Activated naive CD8-positive, alpha-beta T cell treated with anti-CD3 and anti-CD28 coated beads, Interleukin-2, amount 10 ng/mL, durations not matched to agents 7 days and 5 days (primary cell): ENCODE measurements at places on chromosomes 16 and 17.

GRCh38 chr17:65587534-65588180, 26.2 kb upstream of the AXIN2 start:
- H3K27me3 ChIP-seq = no peaks in the 10 kb centered on the region
- H3K4me3 ChIP-seq = no peak overlapping the region
- no peaks in the 10 kb centered on the region for H3K36me3 ChIP-seq

GRCh38 chr16:68734782-68735181, 2.3 kb upstream of the CDH1 start:
- peaks cover 32% of the 10 kb centered on the region for H3K27me3 ChIP-seq
- H3K27ac ChIP-seq = no peak overlapping the region
- no peak overlapping the region for H3K4me3 ChIP-seq
- peaks cover 5% of the 10 kb centered on the region for H3K4me1 ChIP-seq
- DNase-seq = no peak

- no peak overlapping the region for H3K4me3 ChIP-seq
- DNase-seq = no peak
These were observed 796 bp downstream of the HOXB3 start for GRCh38 chr17:48589060-48589830.

DNA sequence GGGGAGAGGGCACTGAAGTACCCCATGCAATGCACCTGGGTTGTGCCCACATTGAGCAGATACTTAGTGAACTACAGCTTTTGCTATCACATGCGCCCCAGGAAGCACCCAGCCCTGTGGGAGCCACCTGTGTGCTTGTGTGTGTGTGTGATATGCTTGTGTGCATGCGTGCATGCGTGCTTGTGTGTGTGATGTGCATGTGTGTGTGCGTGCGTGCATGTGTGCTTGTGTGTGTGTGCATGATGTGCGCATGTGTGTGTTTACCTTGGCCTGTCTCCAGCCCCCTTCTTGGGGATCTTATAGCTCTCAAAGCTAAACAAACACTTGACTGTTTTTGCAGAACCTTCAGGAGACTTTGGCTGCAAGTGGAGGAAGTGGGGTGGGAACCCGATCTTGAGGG, 841 bp downstream of the C16orf89 start:
- DNase-seq = no peak
- H3K27me3 ChIP-seq = peaks cover 2% of the 10 kb centered on the region
- no peaks in the 10 kb centered on the region for H3K36me3 ChIP-seq
- no peak overlapping the region for H3K4me3 ChIP-seq
- H3K27ac ChIP-seq = no peak overlapping the region

- H3K27me3 ChIP-seq = no peaks in the 10 kb centered on the region
- H3K4me1 ChIP-seq = peaks cover 16% of the 10 kb centered on the region
- H3K36me3 ChIP-seq = peaks cover 25% of the 10 kb centered on the region
- DNase-seq = no peak
- H3K4me3 ChIP-seq = peak overlapping the region; percentile 100
These were observed 2.2 kb upstream of the ALDOA start for GRCh38 chr16:30063278-30063892.

DNA sequence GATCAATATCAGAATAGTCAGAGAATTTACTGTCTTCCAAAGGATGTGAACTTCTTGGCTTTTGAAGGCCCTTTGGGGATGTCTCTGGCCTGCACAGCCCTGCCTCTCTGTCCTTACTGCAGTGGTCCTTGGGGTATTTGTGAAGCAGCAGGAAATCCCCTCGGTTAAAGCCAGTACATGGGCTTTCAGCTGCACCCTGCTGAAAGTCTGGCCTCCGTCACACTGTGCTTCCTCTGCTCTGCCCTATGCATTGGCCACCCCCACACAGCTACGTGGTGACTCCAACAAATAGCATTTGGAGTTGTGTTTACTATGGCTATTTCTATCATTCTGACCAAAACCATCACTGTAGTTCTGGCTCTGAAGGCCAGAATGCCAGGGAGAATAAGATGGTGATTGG, 21.2 kb downstream of the SYCE1L start:
- DNase-seq = no peak
- no peak overlapping the region for H3K4me3 ChIP-seq
- H3K27ac ChIP-seq = no peak overlapping the region
- H3K27me3 ChIP-seq = no peaks in the 10 kb centered on the region
- peaks cover 4% of the 10 kb centered on the region for H3K4me1 ChIP-seq

- no peak overlapping the region for H3K27ac ChIP-seq
- peaks cover 8% of the 10 kb centered on the region for H3K4me1 ChIP-seq
- peak; percentile 80 for DNase-seq
- peaks cover 6% of the 10 kb centered on the region for H3K27me3 ChIP-seq
These were observed 3.9 kb downstream of the GLIS2 start for GRCh38 chr16:4319454-4320421.

DNA sequence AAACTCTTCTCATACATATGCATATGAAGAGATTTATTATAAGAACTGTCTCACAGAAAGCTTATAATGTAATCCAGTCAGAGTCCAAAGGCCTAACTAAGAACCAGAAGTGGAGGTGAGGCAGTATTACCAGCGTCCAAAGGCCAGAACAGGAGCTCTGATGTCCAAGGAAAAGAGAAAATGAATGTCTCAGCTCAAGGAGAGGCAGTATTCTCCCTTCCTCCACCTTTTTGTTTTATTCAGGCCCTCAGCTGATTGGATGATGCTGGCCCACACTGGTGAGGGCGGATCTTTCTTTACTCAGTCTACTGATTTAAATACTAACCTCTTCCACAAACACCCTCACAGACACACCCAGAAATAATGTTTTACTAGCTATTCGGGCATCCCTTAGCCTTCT, 43.4 kb downstream of the FBXL20 start:
- DNase-seq = no peak
- H3K4me1 ChIP-seq = peaks cover 5% of the 10 kb centered on the region
- no peaks in the 10 kb centered on the region for H3K36me3 ChIP-seq
- H3K27me3 ChIP-seq = no peaks in the 10 kb centered on the region
- no peak overlapping the region for H3K4me3 ChIP-seq

DNA sequence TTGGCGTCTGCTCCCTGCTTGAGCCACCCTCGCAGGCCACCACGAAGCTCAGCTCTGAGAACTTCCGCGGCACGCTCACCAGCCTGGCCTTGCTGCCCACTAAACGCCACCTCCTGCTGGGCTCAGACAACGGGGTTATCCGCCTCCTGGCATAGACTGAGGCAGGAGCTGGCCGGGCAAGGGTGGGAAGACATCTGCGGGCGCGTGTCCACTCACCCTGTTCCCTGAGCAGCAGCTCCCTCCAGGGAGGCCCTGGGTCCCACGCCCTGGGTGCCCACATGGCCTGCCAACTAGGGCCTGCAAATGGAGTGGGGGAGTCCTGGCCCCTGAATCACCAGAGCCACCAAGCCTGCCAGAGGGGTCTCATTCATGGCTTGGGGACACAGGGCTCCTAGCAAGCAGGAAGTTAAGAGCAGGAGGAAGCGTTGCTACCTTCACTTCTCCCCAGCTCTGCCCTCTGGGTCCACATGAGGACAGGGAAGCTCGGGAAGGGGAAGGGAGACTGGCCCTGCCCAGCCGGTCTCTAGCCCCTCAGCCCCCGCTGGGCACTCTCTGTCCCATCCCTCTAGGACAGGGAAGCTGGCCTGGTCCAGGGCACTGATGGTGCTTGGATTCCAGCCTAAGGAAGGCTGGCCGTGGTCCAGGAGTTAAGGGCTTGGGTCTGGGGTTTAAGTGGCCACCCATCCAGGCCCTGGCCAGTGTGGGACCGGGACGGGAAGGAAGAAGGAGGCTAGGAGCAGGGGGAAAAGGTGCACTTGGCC, 5.0 kb upstream of the SERPINF2 start:
- peaks cover 5% of the 10 kb centered on the region for H3K4me1 ChIP-seq
- DNase-seq = no peak
- peaks cover 5% of the 10 kb centered on the region for H3K36me3 ChIP-seq
- peak overlapping the region; percentile 58 for H3K27ac ChIP-seq
- H3K4me3 ChIP-seq = no peak overlapping the region
